AG09309 (cell line): ENCODE measurements at places on chromosomes 7 and 10.

DNA sequence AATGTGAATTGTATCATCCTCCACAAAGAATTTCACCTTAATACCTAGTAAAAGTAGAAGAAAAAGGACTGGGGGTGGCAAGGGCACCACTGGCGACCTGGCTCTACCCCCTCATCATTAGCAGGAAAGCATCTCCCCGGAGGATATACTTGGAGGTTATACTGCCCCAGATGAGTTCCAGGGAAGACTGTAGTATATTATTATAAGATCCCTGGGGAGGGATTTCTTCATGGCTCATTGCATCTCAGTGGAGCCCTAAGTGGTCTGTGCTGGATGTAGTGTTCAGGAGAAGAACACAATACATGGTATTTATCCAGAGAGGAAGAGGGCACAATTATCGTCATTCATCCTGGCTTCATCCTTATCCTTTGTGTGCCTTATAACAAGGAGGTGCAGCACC is 14.2 kb upstream of the DYNC1I1 start:
- no peak for DNase-seq

DNA sequence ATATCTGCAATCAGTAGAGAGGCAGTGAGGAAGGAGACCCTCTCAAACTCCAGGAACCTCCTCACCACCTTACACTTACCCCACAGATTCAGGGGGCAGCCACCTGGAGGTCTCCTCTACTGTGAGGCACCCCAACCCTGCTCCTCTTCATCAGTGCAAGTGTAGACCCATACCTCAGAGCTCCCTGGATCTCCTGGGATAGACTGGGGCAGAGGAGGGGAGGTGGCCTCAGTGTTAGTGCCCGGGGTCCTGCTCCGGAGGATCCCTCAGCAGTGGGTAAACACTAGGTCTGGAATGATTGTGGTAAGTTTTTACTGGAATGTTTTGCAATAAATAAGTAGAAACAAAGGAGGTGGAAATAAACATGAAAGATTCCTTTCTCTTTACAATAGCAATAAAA is 31.1 kb downstream of the ANTXRL start:
- no peak for DNase-seq

DNA sequence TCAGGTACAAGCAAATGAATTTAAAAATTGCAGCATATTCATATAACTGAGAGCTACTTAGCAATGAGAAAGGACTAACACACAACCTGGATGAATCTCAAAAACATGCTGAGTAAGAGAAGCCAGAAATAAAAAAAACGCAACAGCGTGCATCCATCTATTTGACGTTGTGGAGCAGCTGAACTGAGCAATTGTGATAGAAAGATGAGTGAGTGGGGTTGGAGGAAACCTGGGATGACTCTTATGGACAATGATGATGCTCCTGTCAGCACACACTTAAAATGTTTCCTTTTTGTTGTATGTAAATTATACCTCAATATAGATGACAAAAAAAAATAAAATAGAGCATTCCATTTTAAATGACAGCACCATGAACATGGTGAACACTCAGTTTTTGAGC is 36.0 kb upstream of the AKR1E2 start:
- no peak for DNase-seq

GRCh38 chr7:127683776-127684681 is 32.0 kb downstream of the SND1 start:
- peak; percentile 66 for DNase-seq

GRCh38 chr10:48390933-48391845 is 84.7 kb downstream of the MAPK8 start:
- no peak for DNase-seq

- no peak for DNase-seq
These were observed 114.9 kb upstream of the PDLIM1 start for GRCh38 chr10:95405655-95406054.

DNA sequence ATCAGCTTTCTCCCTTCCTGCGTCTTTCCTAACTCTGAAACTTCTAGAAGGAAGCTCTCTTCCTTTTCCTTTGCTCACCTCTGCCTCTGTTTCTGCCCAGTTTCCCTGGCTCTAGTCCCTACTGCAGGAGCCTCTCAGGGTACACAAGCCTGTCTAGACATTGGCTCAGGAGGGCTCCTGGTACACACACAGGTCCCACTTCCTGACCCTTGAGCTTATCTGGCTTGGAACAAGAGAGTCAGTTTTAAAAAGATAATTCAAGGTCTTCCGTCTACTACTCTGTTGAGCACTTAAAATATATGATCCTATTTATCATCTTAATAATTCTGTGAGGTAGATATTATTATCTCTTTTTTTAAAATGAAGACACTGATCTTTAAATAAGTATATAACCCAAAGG is 140.7 kb downstream of the RTKN2 start:
- DNase-seq: no peak

GRCh38 chr7:87495366-87495765 is 19.9 kb upstream of the ABCB4 start:
- no peak for DNase-seq

GRCh38 chr7:2441430-2442058 is 34.7 kb downstream of the GRIFIN start:
- DNase-seq: no peak

DNA sequence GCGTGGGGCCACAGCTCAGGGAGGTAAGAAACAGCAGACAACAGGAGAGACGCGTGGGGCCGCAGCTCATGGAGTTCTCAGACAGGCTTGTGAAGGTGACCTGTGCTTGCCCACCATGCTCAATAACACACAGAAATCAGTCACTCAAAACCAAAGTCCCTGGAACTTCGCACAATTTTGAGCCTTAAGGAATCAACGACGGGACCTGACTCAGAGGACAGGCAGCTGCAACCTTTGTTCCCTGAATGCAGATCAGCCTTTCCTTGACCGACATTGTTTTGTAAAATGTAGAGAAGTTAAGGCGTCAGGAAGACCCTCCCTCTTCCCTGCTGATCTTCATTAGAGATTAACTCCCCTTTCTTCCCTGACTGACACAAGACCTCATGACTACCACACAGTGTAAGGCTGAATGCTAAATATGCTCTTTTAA is 8.5 kb upstream of the KNDC1 start:
- DNase-seq: no peak

DNA sequence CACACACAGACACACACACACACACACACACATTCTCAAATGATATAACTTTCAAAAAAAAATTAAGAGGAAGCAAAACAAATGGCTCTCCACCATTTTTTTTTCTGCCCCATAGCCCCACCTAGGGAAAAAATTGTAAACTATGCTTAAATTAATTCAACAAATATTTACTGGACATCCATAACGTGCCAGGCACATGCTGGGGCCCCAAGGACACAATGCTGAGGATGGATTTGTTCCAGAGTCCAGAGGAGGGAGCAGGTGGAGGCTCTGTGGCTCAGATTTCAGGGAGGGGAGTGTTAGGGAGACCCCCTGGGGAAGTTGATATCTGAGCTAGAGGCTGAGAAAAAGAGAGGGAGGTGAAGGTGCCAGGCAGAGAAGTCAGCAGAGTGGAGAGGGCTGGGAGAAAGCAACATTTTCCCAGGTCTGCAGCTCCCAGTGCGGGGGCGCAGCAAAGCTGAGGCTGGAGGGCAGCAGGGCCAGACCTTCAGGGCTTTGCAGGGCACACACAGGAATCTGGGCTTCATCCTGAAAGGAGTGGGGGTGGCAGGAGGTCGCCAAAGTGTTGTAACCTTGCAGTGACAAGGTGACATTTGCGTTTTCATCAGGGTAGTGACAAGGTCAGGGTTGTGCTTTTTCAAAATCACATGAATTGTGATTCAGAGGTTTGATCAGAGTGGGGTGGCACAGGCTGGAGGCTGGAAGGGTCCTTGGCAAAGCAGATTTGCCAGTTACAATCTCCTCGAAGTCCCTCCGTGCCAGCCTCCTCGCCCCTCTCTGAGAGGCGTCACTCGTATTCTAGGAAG is 261.6 kb downstream of the WDR11 start:
- DNase-seq: no peak

DNA sequence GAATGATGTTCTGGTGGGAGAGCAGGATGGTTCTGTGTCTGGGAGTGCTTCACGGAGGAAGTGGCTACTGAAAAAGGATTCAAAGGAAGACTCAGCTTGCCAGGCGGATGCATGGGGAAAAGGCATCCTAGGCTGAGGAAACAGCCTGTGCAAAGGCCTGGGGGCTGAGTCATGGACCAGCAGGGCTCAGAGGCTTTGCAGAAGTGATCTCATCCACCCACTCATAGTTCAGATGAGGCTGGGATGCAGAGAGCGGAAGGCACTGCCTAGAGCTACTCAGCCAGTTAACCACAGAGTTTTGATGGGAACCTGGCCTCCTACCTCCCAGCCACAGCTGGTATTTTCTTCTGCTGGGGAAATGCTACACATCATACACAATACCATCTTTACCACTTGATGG is 15.8 kb upstream of the ADAMTS14 start:
- peak; percentile 95 for DNase-seq

DNA sequence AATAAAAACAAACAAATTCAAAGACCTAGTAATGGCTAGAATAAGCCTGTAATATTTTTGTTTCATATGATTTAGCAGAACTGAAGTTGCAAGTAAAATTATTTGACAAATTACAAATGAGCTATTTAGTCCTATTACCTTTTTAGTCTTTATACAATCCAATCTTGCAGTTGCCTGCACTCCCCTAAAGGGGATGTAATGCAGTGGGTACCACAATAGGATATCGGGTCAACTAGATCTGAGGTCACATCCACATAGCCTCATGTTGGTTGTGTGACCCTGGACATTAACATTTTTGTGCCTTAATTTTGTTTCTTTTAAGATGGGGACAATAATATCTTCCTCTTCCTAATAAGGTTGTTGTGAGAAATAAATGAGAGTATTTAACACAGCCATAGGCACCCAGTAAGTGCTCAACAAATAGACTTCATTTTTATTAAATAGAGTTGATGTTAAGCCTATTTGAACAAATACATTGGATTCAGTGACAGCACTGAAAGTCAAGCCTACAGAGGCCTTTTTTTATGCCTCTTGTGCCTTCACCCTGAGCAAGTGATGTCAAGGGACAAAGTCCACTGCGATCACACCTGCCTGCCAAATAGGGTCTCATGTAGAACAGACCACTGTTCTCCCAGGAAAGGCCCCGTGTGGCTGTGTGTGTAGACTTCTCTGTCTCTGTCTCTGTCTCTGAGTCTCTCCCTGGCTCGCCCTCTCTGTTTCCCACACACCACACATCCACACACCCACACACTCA is 124.8 kb downstream of the EVX1 start:
- no peak for DNase-seq

DNA sequence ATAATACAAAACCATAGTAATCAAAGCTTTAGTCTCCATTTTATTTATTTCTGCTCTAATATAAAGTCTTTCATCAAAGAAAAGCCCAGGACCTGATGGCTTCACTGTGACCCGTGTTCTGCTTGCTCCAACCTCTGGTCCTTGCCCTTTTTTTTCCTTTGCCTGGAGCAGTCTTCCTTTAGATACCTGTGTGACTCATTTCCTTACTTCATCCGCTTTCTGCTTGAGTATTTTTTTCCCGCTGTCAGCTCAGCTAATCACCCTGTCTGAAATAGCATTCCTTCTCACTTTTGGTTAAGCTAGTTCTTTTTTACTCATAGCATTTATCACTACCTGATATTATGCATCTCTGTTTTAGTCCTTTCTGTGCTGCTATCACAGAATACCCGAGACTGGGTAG is 194.8 kb downstream of the ABCA13 start:
- no peak for DNase-seq

- DNase-seq: peak; percentile 76
These were observed 1.8 kb downstream of the FRAT2 start for GRCh38 chr10:97332591-97333350.

DNA sequence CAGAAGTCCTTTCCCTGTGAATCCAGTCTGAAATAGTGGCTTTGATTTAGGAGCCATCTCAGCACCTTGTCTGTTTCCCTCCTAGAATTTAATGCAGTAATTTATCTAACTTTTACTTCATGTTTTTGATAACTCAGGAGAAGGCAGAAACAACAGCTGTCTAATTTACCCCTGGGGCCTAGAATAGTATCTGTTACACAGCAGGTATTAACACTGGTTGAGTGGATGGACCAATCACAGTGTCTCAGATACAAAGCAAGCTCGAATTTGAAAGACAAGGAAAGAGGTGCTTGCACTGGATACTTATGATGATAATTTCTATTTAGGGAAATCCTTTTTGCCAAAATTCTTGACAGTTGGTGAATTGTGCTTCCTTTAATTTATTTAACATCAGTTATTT is 23.4 kb downstream of the CHRM2 start:
- DNase-seq: no peak

DNA sequence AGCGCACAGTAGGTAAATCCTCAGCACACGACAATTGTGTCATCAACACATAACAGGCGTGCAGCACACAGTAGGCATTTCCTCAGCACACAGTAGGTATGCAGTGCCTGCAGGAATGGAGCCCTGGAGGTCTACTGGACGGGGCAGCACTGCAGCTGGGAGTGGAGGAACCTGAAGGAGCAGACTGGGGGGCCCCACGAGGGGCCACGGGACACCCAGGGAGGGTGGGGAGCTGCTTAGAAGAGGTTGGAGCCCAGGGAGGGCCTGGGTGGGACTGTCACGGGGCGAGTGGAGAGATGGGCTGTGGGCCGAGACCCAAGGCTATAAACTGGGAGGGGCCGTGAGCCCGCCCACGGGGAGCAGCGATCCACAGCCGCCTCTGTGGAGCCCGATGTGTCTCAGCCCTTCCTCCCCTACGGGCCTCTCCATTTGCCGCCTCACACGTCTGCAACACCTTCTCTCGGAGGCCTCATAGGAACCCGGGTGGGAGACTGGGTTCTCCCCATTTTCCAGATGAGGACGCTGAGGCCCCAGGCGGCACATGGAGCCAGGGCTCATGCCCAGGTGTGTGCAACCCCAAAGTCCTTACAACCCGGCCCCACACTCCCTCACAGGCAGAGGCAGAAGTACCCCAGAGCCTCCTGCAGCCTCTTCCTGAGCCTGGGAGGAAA is 101.5 kb downstream of the MICALL2 start:
- no peak for DNase-seq

- DNase-seq: no peak
These were observed 5.5 kb downstream of the PTPRN2 start for GRCh38 chr7:158582089-158582456.

- peak; percentile 1 for DNase-seq
These were observed 50.5 kb upstream of the COBL start for GRCh38 chr7:51366930-51367613.

- no peak for DNase-seq
These were observed 365 bp downstream of the YME1L1 start for GRCh38 chr10:27153845-27154193.

DNA sequence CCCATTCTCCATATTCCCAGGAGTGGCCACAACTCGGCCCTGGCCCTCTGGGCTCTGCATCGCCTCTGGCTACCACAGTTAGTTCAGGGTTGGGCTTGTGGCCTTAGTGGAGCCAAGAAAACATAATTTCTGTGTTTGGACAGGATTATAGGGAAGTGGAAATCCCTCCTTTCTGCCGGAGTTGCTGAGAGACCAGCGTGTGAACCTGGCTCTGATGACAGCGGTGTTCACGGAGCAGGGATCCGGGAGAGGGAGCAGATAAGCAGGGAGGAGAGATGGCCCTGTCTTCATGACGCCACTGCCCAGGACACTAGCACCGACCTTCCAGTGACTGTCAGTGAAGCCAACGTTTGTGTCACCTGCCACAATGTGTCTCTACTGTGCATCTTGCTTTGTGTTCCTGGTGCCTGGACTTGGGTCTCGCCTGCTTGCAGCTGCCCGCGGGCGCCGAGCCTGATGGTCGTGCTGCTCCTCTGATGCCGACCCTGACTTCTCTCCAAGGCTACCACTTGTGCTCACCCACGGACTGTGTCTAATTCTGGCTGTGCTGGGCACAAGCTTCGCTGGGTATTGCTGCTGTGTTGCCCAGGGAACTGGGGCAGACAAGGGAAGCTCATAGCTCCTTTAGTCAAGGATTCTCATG is 67.0 kb upstream of the VIPR2 start:
- DNase-seq: no peak
